Psoas muscle (tissue), 8 donors: ENCODE measurements at places on chromosomes 16 and 17.

DNA sequence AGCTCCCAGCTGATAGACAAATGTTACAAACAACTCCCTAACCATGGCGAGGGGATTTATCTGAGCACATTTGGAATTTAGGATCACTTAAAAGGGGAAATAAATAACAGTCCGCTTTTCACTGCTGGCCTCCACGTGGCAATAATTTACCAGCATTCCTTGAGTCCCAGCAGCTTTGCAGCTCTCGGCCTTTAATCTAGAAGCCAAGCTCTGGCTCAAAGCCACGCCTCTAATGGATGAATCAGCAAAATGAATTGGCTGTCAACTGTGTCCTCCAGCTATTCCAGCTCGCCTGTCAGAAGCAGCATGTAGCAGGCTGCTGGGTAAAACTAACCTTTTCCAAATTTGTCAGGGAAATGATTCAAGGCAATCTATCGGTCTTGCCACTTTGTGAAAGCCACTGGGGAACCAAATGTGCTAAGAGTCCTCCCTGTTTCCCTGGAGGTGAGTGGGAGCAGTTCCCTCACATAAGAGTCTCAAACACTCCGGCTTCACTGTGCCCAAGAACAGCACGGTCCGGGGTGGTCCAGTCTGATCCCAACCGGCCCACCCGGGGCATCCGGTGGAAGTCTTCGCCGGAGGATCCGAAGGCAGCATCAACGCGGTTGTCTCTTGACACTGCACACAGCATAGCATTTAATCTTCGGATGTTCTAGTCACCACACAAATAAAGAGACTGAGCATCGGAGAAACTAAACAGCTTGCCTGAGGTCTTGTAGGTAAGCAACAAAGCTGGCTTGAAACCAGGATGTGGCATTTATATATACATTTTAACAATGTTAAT lies 143.3 kb downstream of the PARN start:
- DNase-seq, result peak; percentile 76
- H3K4me3 ChIP-seq, result peak overlapping the region; percentile 75
- peaks cover 3% of the 10 kb centered on the region for H3K36me3 ChIP-seq

DNA sequence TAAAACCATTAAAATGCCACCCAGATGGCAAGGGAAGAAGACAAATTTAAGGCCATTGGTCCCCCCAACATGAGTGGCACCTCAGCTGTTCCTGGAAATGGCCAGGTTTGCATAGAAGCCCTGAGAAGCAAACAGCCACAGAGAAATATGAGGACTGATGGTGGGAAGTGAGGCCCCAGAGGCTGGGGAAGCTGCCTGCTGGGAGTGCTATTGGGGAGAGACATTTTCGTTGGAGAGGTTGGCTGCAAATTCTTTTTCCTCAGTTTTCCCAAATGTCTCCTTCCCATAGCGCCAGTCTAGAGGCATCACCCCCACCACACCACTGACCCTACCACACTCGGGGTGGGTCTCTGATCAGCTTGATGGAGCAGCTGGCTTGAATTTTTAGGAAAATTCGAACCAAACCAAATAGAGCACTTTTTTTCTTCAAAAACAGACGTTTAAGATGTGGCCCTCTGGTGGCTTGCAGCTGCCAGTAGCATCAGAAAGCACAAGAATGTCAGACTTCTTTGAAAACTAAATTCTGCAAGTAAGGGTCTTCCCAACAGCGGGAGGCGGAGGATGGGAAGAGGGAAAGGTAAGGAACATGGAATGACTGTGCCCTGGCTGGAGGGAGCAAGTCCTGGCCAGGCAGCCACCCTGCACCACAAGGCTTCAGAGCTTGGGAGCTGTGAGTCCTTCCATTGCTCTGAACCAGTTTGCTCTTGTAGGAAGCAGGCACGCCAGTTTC lies 13.2 kb upstream of the SLC12A3 start:
- H3K27ac ChIP-seq, result no peak overlapping the region
- H3K4me1 ChIP-seq, result peaks cover 8% of the 10 kb centered on the region

- H3K27me3 ChIP-seq, result no peaks in the 10 kb centered on the region
- H3K4me1 ChIP-seq, result no peaks in the 10 kb centered on the region
- DNase-seq, result no peak
- H3K36me3 ChIP-seq, result peaks cover 2% of the 10 kb centered on the region
- H3K27ac ChIP-seq, result no peak overlapping the region
Measured at GRCh38 chr16:66538910-66539309, 11.0 kb downstream of the TK2 start.

GRCh38 chr17:82477934-82478333 lies 19.4 kb downstream of the NARF start:
- H3K4me1 ChIP-seq, result no peaks in the 10 kb centered on the region
- DNase-seq, result no peak
- no peak overlapping the region for H3K4me3 ChIP-seq
- H3K36me3 ChIP-seq, result peaks cover 98% of the 10 kb centered on the region
- no peaks in the 10 kb centered on the region for H3K27me3 ChIP-seq
